ENCODE measurements at places on chromosomes 3 and 15.

DNA sequence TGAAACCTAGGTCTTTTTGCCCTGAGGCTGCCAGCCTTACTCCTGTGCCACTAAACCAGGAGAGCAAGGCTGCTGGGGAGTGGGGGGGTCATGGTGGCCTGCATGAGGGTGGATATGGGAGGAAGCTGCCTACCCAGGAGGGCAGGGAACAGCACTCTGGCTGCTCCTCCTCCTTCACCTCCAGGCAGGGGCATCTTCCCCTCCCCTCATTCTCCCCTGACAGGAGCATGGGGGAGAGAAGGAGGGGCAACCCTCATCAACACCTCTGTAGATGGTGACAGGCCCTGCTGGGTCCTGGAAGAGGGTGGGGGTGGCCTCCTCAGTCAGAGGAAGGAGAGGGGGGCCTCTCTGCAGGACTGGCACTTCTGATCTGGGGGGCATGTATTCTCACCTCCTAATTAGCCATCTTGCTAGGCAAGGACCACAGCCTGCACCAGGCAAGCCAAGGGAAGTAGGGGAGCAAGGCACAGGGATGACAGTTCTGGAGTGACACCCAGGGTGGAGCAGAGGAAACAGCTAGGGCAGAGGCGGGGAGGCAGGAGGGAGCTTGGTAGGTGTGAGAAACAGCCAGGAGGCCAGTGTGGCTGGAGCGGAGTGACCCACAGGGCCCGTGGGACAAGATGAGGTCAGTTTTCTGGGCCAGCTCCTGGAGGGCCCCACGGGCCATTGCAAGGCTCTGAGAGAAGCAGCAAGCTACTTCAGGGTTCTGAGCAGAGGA is 4.9 kb downstream of the CCDC33 start:
- DNase-seq = no peak

GRCh38 chr3:123847209-123847608 is 36.9 kb downstream of the MYLK start:
- no peak for DNase-seq

- DNase-seq = no peak
Measured at GRCh38 chr3:60651799-60652198, 599.5 kb downstream of the FHIT start.

DNA sequence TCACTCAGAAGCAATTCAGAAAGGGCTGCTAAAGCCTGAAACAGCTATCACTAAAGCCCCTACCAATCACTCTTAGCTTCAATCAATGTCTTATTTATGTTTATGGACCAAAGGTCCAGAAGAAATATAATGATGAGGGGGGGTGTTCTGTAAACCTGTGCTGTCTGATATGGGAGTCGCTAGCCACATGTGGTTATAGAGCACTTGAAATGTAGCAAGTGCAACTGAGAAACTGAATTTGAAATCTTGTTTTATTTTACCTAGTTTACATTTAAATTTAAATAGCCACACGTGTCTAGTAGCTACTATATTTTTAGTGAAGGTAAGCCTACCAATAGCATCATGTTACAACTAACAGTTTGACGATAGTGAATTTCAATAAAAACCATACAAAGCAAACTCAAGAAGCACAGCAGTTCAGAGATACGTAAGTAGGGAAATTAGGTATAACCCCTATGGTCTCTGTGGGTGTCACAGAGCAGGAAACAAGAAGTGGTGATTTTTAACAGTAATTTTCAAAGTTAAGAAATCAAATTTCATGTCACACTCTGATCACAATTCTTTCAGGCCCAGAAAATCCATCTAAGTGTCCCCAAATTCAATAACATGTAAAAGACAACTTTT is 3.6 kb downstream of the POU1F1 start:
- DNase-seq = no peak

DNA sequence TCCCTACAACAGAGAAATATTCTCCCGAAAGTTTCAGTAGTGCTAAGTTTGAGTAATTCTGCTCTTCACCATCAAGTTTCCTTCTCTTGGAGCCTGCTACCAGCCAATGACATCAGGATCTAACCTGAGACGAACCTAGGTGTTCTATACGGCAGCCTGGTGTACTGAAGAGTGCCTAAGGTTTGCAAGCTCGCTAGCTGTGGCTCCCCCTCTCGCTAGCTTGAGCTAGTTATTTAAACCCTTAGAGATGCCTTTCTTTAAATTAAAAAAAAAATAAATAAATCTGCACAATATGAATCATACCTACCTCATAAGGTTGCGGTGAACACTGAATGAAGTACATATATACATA is 1.4 kb upstream of the COL8A1 start:
- no peak for DNase-seq

DNA sequence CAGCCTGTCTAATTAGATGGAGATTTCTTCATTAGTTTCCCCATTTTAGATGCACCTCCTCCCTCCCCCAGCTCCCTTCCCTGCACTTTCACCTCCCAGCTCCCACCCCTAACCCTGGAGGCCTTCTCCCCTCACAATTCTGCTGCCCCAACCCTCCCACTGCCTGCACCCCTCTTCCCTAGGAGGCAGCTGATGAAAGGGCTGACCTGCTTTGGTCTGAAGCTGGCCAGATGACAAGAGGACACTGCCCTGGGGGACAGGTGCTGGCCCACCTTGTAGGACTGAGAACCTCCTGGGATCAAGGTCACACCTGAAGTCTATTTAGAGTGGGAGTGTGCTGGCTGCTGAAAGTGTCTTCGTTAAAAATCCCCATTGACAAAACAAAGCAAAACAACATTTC is 259.4 kb downstream of the TLE3 start:
- no peak for DNase-seq

- DNase-seq = no peak
Measured at GRCh38 chr3:127822041-127822681, at the start of gene MGLL. Gene MGLL, minus strand, starts transcription at chr3:127822515. Its CDS starts 197 bp downstream, at chr3:127822318.

DNA sequence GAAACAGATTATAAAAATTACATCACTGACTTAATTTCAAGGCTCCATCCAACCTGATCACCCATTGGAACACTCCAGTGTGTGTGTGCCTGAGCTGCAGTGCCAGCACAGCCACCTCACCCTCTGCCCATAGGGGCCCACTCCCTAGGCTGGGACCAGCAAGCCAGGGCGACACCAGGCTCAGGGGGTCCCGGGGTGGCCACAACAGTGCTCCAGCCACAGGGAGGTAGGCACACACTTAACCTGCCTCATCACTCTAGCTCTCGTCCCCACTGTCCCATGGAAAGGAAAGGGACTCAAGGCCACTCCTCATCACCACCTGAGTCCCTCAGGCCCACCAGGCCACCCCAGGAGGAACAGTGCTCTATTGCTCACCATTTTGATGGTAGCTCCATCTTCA is 24.9 kb downstream of the ZXDC start:
- DNase-seq = no peak

DNA sequence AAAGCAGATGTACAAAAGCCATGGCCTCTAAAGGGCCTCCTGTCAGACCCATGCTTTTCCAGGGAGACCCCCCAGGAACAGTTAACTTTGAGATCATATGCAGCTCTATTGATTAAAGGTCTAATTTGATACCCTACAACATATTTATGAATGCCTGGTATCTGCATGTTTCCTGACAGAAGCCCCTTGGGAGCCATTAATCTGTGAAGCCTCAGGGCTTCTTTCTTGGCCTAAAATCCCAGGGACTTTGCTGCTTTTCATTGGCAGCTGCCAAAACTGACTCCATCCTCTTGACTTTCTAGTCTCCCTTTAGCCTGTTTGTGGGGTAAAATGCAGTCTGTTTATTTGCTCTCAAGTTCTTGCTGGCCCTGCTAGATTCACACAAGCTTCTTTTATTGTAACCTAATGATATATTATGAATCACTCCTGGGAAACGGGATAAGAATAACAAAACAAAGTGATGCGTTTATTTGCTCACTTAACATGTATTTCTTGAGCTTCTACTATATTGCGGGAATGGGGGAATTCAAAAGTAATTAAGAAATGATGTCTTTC is 257.0 kb downstream of the LSAMP start:
- no peak for DNase-seq

GRCh38 chr3:183991403-183991802 is 26.3 kb downstream of the ABCC5 start:
- no peak for DNase-seq

DNA sequence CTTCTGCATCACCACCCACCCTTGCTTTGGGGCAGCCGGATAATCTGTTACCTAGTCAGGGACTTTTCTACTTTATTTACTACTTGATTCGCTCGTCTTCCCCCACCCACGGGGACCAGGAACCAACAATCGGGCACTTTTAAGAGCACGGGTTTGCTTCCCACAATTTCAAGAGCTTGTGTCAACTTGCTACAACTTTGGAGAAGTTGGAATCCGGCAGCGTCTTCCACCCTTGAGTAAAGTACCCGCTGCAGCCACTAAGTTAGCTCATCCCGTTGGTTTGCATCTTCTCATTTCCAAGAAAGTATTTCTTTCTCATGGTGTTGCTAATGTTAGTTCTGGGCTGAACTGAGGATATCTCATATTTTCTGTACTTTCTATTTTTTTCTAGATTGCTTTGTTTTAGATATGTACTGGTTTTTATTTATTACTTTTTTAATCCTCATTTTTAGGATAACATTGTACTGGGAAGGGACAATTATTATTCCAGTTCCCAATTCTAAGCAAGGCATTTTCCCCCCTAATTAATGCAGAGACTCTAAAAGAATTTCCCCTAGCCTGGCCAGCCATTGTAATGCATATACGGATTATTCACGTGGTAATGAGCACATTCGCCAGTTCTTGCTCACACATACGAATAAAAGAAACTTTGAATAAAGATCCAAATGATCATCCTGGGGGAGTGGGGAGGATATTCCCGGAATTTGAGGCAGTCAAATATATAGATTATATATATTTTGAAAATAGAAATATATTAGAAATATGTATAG is 4.0 kb downstream of the SOX2 start:
- no peak for DNase-seq

DNA sequence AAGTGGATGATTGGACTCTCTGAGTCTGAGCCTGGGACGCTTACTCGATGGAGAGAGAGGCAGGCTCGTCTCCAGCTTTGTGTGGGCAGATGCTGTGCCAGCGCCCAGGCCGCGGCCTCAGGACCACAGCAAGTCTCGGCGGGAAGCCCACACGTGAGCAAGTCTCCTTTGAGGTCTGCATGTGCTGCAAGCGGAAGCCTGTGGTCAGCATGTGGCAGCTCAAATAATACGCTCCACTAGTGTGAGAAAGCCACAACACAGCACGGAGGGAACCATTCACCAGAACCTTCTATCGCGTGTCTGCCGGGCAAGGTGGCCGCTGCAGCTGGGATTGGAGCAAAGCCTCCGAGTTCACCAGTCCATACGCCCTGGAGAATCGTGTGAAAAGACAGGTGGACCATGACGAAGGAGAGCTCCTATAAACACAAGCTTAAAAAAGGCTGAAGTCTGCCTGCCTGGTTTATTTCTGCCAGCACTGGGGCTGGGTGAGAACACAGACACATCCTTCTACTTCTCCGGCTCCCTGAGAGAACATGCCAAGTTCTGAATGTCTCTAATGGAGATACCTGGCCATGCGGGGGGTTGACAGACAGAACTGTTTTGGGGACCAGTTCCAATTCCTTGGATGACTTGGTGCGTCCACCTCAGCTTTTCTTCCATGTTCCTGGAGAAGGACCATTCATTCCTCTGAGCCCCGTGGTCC is 82.0 kb upstream of the LRIG1 start:
- no peak for DNase-seq

- DNase-seq = no peak
Measured at GRCh38 chr15:76286271-76286879, 24.9 kb downstream of the ETFA start.

- no peak for DNase-seq
Measured at GRCh38 chr3:52429031-52429430, 15.9 kb downstream of the SEMA3G start.

GRCh38 chr3:16406579-16406978 is 106.9 kb downstream of the RFTN1 start:
- DNase-seq = no peak

DNA sequence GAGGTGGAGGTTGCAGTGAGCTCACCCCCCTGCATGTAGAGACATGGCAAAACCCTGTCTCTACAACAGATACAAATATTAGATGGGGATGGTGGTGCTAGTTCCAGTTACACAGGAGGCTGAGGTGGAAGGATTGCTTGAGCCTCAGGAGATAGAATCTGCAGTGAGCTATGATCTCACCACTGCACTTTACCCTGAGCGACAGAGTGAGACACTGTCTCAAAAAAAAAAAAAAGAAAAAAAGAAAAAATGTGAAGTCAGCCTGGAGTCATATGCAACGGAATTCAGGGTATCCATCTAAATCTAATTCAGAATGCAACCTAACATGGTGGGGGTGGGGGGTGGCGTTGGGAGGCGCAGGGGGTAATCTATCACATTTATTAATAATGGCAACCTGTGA is 37.1 kb upstream of the NR2F2 start:
- no peak for DNase-seq

DNA sequence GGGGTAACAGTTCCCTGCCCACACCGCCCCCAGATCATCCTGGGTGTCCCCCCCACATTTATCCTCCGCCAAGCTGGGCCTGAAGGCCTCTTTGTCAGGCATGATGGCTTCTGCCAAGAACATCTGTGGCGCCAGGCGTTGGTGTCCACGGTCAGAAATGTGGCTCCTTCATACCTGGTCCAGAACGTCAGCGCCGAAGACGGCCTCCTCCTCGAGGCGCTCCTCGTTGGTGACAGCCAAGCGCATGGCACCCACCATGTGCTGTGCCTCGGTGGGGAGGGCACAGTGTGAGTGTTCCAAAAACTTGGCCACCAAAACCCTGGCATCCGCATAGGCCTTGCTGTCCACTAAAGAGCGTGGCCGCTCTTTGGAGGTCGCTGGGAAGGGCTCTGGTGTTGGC is 146.5 kb downstream of the NSMCE3 start:
- DNase-seq = no peak

- no peak for DNase-seq
Measured at GRCh38 chr3:42873221-42873982, 2.3 kb downstream of the CYP8B1 start.

DNA sequence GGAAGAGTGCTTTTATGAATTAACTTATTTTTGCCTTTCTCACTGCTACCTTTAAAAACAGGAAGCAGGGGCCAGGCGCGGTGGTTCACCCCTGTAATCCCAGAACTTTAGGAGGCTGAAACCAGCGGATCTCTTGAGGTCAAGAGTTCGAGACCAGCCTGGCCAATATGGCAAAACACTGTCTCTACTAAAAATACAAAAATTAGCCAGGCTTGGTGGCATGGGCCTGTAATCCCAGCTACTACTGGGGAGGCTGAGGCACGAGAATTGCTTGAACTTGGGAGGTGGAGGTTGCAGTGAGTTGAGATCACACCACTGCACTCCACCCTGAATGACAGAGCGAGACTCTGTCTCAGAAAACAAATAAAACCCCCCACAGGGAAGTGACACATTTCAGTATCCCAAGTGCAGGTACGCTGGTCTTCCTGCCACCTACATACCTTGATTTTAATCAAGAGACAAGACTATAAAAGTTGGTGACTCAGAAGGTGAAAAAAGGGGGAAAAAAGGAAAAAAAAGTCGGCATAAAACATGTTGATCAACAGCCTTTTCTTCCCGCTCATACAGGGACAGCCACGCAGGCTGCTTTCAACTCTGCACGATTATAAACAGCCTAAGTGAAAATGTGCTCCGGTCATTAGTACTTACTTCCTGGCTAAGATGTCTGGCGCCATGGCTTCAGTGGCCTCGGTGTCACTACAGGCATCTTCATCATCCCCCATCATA is 18.8 kb downstream of the PPP1R2 start:
- no peak for DNase-seq
